ENCODE measurements at places on chromosomes 5 and 9. TPM values are rescaled to one million over a fixed set of nuclear protein-coding genes. Genes with fewer than 3 reads are reported as not detected.

The CDO1 gene
- 1.7 TPM for polyA plus RNA-seq

The PCDHGB7 gene
- 1.0 TPM for polyA plus RNA-seq

The EXD3 gene
- 18.9 TPM for polyA plus RNA-seq

- DNase-seq = no peak
These were observed 53.1 kb downstream of the RNF130 start for GRCh38 chr5:180018347-180019060.

- no peak for DNase-seq
These were observed 594.1 kb upstream of the BRINP1 start for GRCh38 chr9:119963258-119963797.

DNA sequence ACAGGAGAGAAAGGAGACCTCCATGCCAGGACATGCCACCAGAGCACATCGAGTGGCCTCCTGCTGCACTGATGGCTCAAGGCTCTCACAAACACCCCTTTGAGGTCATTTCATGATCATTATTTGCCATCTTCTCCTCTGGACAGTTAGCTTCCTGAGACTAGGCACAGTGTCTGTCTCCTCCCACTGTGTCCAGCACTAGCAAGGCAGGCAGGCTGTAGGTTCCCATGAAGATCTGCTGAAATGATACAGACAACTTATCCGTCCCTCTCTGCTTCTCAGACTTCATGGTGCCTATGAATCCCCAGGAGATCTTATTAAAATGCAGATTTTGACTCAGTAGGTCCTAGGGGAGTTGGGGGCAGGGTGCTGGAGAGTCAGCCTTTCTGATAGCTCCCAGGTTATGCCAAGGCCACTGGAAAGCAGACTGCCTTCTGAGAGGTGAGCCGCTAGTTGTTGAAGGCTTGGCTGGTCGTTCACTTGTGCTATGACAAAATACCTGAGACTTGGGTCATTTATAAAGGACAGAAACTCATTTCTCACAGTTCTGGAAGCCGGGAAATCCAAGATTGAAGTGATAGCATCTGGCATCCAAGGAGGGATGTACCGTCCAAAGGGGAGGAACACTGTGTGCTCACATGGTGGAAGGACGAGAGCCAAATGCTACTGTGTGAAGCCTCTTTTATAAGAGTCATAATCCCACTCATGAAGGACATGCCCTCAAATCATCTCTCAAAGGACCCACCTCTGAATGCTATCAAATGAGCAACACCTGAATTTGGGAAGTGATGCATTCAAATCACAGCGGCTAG, 183.4 kb downstream of the SPOCK1 start:
- no peak for DNase-seq

Measured in kidney (tissue), 22 donors.